Esophagus squamous epithelium (tissue), 5 donors: ENCODE measurements at places on chromosomes 7 and 10. TPM values are rescaled to one million over a fixed set of nuclear protein-coding genes. Genes with fewer than 3 reads are reported as not detected.

DNA sequence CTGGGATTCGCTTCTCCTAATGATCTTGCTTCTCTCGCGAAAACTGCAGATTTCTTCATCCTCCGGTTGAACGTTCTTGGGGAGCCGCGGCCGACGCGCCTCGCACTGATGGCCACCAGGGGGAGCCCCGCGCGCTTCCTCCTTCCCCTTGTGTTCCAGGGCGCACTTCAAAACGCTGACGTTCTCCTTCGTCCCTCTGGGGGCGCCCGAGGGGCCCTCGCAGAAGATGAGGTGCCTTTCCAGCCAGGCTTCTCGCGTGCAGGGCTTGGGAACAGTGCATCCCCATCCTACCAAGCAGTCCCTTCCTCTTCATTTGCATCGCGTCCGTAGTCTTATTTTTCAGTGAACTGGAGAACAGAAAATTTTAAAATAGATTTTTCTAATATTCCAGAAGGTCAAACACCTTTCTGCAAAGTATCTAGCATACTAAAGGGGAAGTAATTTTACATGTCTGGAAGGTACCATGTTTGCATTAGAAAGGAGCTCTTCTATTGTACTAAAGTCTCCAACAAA lies 22.5 kb downstream of the GSTO2 start:
- peak; percentile 47 for DNase-seq
- no peak overlapping the region for H3K27ac ChIP-seq
- H3K27me3 ChIP-seq: no peaks in the 10 kb centered on the region
- no peaks in the 10 kb centered on the region for H3K4me1 ChIP-seq

GRCh38 chr7:150428671-150429451 lies 21.6 kb upstream of the GIMAP8 start:
- DNase-seq: no peak
- no peaks in the 10 kb centered on the region for H3K27me3 ChIP-seq
- no peak overlapping the region for H3K27ac ChIP-seq
- H3K4me3 ChIP-seq: no peak overlapping the region
- peaks cover 11% of the 10 kb centered on the region for H3K4me1 ChIP-seq

- no peak for DNase-seq
- peaks cover 49% of the 10 kb centered on the region for H3K4me1 ChIP-seq
- H3K4me3 ChIP-seq: no peak overlapping the region
These were observed 16.8 kb upstream of the DLG5 start for GRCh38 chr10:77943121-77943901.

GRCh38 chr10:132432176-132432540 lies 35.2 kb downstream of the PWWP2B start:
- H3K27ac ChIP-seq: no peak overlapping the region
- DNase-seq: no peak
- no peaks in the 10 kb centered on the region for H3K27me3 ChIP-seq

DNA sequence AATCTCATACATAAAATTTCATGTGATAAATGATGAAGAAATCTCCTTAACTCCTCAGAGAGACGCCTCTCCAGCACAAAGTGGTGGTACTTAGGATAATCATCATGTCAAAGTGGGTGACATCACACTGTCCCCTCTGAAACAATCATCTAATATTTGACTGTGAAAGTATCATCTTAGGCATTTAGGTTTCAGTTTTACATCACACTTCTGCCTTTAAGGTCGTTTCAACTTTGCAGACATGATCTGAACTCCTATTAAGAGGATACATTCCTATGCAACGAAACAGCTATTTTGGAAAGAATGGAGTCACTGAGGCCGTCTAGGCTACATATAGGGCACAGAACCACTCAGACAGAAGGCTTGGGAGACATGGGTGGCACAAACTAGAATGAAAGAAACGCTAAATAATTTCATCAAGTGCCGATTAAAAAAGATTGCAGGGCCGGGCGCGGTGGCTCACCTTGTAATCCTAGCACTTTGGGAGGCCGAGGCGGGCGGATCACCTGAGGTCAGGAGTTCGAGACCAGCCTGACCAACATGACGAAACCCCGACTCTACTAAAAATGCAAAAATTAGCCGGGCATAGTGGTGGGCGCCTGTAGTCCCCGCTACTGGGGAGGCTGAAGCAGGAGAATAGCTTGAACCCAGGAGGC lies 2.0 kb downstream of the VOPP1 start:
- H3K4me1 ChIP-seq: peaks cover 66% of the 10 kb centered on the region
- H3K27me3 ChIP-seq: no peaks in the 10 kb centered on the region
- no peaks in the 10 kb centered on the region for H3K36me3 ChIP-seq
- DNase-seq: no peak

Gene ADCY1
- 0.35 TPM for total RNA-seq

GRCh38 chr7:50812841-50813475 lies 30.3 kb upstream of the GRB10 start:
- no peak overlapping the region for H3K4me3 ChIP-seq
- H3K27me3 ChIP-seq: no peaks in the 10 kb centered on the region
- H3K27ac ChIP-seq: no peak overlapping the region
- DNase-seq: no peak
- H3K36me3 ChIP-seq: no peaks in the 10 kb centered on the region

Gene SLC16A12
- total RNA-seq: 0.23 TPM

Gene MOGAT3
- total RNA-seq: not detected

Gene GPR26
- not detected for total RNA-seq

Gene CLDN3
- not detected for total RNA-seq

GRCh38 chr7:16070806-16071205 lies 350.5 kb downstream of the CRPPA start:
- peaks cover 7% of the 10 kb centered on the region for H3K4me1 ChIP-seq
- DNase-seq: no peak
- no peaks in the 10 kb centered on the region for H3K27me3 ChIP-seq
- H3K36me3 ChIP-seq: no peaks in the 10 kb centered on the region
- H3K27ac ChIP-seq: no peak overlapping the region

- H3K4me3 ChIP-seq: no peak overlapping the region
- H3K27me3 ChIP-seq: no peaks in the 10 kb centered on the region
- H3K36me3 ChIP-seq: no peaks in the 10 kb centered on the region
- no peak for DNase-seq
- no peaks in the 10 kb centered on the region for H3K4me1 ChIP-seq
- no peak overlapping the region for H3K27ac ChIP-seq
These were observed 31.4 kb upstream of the ZNF107 start for GRCh38 chr7:64634406-64635062.

DNA sequence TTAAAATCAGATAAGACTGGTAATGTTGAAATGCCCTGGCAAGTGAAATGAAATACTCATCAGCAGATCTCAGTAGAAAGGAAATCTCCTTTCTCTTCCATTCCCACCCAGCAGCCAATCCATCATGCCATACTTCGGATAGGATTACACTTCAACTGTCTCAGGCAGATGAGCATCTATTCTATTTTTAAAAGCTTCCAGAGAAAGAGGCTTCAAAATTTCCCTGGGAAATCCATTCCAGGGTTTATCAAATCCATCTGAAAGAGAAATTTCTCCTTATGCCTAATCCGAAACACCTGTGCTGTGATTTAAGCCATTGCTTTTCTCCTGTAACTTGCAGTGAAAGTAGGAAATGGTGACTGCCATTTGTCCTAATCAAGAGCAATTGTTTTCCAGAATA lies 60.4 kb upstream of the RAPGEF5 start:
- no peak overlapping the region for H3K4me3 ChIP-seq
- H3K27ac ChIP-seq: no peak overlapping the region
- H3K36me3 ChIP-seq: no peaks in the 10 kb centered on the region
- H3K4me1 ChIP-seq: no peaks in the 10 kb centered on the region

GRCh38 chr7:22152690-22153089 lies 204.3 kb downstream of the RAPGEF5 start:
- no peak overlapping the region for H3K4me3 ChIP-seq
- H3K4me1 ChIP-seq: peaks cover 8% of the 10 kb centered on the region
- no peak for DNase-seq
- no peak overlapping the region for H3K27ac ChIP-seq
- no peaks in the 10 kb centered on the region for H3K27me3 ChIP-seq
